ENCODE measurements at places on chromosomes 7 and 10.

GRCh38 chr10:8628351-8628750, 573.9 kb downstream of the GATA3 start:
- DNase-seq: no peak

- no peak for DNase-seq
These were observed 5.8 kb upstream of the CLDN4 start for GRCh38 chr7:73824986-73825385.

DNA sequence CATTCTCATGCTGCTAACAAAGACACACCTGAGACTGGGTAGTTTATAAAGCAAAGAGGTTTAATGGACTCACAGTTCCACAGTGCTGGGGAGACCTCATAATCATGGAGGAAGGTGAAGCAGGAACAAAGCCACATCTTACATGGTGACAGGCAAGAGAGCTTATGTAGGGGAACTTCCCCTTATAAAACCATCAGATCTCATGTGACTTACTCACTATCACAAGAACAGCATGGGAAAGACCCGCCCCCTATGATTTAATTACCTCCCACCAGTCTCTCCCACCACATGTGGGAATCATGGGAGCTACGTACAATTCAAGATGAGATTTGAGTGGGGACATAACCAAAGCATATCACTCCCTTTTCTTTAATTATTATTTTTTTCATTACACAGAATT, 16.6 kb downstream of the COL28A1 start:
- no peak for DNase-seq

DNA sequence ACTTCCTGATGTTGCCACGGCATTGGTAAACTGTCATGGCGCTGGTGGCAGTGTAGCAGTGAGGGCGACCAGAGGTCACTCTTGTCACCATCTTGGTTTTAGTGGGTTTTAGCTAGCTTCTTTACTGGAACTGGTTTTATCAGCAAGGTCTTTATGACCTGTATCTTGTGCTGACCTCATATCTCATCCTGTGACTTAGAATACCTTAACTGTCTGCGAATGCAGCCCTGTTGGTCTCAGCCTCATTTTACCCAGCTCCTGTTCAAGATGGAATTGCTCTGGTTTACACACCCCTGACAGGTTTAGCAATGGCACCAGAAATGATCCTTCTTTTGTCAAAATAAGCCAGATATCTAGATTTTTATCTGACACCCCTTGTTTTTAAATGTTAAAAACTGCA, 85.3 kb downstream of the ARL4A start:
- DNase-seq: no peak

GRCh38 chr7:127447326-127447945, 54.9 kb upstream of the ZNF800 start:
- peak; percentile 74 for DNase-seq

DNA sequence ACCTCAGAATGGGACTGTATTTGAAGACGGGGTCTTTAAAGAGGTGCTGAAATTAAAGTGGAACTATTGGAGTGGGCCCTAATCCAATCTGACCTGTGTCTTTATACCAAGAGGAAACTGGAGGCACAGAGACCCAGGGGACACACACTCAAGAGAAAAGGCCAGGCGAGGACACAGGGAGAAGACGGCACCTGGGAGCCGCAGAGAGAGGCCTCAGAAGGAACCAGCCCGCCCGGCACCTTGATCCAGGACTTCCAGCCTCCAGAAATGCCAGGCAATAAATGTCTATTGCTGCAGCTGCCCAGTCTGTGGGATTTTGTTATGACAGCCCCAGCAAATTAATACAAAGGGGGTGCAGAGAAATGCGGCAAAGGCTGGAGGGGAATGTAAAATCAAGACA, 10.5 kb downstream of the CARD11 start:
- DNase-seq: no peak

Data from K562 (cell line).